ENCODE measurements at places on chromosomes 4 and X.

DNA sequence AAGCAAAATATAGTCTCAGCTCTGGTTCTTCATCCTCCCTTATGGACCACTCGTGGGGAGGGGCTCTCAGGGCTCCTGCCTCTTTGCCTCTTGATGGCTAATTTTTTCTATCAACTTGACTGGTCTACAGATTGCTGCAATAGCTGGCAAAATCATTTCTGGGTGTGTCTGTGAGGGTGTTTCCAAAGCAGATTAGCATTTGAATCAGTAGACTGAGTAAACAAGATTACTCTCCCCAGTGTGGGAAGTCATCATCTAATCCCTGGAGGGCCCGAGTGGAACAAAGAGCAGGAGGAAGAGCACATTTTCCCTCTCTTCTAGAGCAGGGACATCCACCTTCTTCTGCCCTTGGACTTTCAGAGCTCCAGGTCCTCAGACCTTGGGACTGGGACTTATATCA, 153.5 kb downstream of the STK32B start:
- DNase-seq, result peak; percentile 37

GRCh38 chr4:57308301-57308700, 198.1 kb upstream of the IGFBP7 start:
- DNase-seq, result no peak

DNA sequence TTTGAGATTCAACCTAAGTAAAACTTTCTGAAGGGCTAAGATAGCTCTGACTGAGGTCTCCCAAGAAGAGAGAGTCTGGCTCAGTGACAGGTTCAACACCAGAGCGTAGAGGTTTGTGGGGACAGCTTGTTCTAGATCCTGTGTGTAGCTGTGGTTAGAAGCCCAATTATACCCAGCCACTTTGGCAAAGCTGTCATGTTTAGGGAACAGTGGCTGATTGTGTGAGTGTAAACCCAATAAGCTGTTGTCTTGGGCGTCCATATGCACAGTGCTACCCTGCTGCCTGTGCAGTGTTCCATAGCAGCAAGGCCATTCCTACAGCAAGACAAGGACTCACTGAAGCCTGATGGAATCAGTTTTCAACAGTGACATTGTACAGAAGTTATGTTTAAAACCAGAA, 11.2 kb upstream of the SCRG1 start:
- DNase-seq, result no peak

DNA sequence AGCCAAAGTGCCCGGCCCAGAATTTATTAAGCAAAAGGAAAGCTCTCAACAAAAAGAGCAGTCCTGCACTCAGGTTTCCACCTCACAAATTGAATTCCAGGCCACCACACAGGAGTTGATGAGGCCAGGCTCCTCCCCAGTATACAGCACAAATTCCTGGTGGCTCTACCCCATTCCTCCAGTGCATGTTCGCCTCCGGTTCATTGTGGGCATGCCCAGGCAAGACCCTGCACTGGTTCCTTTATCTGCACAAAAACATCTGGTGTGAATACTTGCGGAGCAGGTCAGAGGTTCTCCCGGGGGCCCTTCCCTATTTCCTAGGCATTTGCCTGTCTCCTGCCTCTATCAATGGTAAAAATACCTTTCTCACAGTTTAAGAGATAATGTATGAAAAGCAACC, 195.2 kb upstream of the ANXA10 start:
- DNase-seq, result no peak

DNA sequence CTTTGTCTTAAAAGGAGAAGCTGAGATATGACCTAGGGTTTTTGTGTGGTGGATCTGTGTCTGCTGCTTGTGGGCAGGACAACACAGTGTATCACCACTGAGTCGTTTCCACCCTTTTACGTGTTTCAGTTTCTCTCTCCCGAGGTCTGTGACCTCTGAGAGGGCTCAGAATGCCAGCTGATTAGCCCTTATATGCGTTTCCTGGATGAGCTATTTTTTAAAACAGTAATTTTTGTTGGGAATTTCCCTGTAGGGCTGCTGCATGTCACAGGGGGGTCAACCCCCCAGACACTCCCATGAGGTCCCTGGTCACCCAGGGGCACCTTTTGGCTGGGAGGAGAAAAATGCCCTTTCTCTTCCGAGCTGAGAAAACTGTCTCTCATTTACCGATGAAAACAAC, 170.4 kb upstream of the CASK start:
- no peak for DNase-seq

GRCh38 chr4:38151873-38152272, 191.7 kb downstream of the PTTG2 start:
- DNase-seq, result peak; percentile 41

DNA sequence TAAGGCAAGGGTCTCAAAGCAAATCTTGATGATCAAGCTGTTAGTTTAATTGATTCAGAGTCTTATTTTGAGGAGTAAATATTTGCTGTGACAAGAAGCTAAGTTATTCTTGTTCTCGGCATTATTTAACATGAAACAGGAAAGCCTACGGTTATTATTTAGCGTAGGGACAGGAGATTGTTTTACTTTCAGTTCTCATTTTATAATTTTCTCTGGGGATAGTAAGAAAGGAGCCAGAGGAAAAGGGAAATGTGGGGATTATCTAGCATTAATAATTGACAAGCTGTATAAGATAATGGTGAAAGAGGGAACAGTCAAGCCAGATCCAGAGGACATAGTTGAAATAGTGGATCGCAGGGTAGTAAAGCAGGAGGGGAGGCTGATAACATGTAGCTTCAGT, 39.7 kb upstream of the PARM1 start:
- no peak for DNase-seq

GRCh38 chrX:119638725-119639471, 32.7 kb upstream of the NKRF start:
- no peak for DNase-seq

DNA sequence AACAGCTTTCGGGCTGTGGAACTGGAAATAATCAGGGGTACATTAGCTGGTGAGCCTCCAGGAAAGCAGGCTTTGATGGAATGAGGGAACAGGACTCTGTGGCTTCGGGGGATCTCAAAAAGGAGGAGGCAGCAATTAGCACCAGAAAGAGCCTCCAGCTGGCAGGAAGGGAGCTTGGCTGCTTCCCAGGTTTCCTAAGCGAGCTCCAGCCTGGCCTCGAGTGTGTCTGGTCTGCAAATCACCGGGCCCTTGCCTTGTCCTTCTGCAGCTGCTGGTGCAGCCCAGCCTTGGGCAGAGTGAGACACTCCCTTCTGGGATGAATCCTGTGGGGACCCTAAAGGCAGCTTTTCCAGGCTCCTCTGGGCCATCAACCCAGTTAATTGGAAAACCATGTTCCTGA, 10.7 kb upstream of the PDHA1 start:
- peak; percentile 10 for DNase-seq

DNA sequence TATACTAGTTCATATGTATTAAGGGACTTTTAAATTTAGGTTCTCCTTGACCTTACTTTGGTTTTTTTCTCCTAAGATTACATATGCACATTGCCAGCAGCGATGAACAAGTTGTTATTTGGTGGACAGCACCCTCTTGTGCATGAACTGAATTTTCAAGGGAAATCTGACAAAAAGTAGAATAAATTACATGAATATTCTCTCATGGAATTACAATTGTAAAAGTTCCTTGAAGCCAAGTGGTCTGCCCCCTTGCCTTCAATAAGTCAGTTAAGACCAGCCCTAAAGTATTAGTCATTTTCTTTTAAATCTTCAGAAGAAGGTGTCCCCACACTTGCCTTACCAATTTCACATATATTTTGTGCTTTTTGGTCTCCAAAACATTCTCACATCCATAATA, 30.7 kb upstream of the SMARCA5 start:
- peak; percentile 73 for DNase-seq

DNA sequence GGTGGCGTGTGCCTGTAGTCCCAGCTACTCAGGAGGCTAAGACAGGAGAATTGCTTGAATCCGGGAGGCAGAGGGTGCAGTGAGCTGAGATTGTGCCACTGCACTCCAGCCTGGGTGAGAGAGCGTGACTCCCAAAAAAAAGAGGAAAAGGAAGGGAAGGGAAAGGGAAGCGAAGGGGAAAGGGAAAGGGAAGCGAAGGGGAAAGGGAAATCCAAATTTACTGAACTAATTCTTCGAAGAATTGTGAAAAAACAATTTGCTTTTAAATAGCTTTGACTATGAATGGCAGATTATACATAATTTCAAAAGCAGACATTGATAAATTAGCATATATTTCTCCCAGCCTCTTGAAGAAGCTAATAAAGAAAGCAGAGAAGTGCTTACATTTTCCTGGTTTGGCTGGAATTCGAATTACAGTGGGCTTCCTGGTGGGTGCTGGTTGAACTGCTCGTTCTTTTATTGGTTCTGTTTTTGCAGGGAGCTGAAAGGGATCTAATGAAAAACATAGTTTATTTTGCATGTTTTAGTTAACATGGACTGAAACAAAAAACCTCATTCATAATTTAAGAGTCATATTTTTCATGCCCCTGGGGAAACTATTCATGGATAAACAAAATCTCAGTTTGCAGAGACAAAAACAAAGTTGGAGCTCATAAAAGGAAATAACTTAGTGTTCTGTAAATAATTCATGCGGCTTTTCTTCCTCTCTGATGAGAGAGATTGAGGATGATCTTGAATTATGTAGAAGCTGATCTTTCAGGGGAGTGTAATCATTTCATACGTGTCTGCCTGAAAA, 66.0 kb downstream of the RPS3A start:
- no peak for DNase-seq

- no peak for DNase-seq
Observed at GRCh38 chr4:184252136-184253071, 34.7 kb upstream of the ENPP6 start.

GRCh38 chr4:61583696-61584095, 383.6 kb downstream of the ADGRL3 start:
- DNase-seq, result no peak

DNA sequence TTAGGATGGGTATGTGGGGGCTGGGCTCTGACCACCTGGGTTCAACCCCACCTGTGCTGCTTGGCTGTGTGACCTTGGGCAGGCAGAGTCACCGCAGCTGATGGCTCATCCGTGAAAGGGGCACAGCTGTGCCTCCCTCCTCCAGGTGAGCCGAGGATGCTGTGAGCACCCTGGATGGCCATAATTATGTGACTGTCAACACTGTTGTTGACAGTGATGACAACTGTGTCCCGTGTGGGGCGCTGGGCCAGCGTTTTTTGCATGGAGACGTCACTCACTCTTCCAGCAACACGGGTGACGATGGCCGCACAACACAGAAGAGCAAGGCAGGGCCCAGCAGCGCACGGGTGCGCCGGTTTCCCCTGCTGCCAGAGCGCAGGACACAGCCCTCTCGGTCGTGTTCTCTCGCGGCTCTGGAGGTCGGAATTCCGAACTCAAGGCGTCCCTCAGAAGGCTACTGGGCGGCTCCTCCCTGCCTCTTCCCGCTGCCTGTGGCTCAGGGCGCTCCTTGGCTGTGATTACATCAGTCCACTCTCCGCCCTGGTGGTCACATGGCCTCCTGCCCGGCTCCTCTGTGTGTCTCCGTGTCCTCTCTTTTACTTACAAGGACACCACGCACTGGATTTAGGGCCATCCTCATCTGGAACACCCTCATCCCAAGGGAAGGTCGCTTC, 1.3 kb downstream of the SH3TC1 start:
- DNase-seq, result no peak

DNA sequence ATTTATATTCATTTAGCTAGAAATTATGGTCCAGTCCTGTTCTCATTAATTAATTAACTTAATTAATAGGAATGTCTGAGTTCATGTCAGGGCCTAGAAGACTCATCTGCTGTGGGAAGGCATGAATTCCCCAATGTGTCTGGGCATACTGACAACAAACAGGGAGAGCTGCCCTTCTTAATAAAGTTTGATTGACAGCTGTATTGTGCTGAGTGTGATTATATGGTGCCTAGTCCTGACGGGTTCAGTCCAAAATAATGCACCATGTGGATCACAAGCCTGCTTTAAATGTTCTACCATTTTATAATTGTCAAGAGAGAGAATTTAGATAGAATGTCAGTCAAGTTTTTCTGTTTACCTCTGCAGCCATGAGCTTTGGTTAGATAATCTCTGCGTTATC, 34.6 kb downstream of the ANXA10 start:
- no peak for DNase-seq

- peak; percentile 19 for DNase-seq
Observed at GRCh38 chr4:109408711-109409110, 24.9 kb upstream of the SEC24B start.

DNA sequence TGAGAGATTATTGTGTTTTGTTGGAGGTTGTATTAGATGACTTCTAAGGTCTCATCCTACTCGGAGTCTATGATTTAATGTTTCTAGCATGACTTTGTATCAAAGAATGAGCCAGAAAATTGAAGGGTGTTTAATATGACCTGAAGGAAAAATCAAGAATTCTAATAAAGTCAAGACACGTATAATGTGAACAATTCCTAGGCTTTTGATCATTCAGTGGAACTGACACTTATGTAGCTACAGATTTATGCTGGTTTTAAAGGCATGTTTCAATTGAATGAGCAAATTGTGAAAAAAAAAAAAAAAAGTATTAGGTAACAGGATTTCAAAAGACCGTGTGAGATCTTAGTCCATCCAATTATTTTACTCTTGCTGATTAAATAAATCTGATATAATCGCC, 64.9 kb downstream of the GRID2 start:
- no peak for DNase-seq

DNA sequence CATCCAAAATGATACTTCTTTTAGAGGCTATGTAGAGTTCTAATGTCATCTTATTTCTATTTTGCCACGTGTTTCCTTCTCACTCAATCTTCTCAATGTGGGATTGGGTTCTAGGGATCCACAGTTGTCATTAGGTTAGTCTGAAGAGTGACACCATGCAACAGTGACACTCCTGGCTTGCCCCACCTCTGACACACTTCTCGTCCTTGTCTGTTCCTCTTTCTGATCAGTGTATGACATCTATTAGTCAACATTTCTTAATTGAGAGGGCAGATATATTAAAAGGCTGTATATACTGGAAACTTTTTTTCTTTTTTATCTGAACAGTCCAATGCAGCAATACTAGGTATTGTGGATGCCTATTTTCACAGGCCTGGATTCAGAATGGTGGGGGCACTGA, 67.6 kb upstream of the GYPA start:
- no peak for DNase-seq

DNA sequence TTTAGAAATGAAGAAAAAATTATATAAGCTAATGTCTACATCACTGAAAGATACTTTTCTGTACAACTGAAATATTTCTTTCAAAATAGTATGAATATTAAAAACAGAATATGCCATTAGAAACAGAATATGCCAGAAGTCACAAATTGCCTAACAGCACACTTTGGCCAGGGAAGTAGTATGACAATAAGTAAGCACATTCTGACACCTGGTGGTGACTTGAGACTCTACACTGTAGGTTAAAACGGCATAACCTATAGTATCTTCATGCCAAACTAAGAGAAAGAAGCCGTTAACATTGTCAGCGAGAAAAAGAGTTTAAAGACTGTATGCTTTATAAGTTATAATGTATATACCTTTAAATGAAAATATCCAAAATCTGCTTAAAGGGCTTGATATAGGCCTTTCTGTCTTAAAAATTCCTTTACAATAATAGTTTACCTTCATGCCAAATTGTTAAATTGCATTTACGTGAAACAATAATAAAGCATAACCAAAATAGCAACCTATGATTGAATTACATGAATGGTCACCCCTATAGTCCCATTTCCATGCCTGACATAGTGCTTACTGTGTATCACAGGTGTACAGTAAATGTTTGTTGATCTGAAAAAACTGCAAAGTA, 32.8 kb downstream of the FAM13A start:
- DNase-seq, result peak; percentile 87
